ENCODE measurements at places on chromosomes 3 and 15. TPM values are rescaled to one million over a fixed set of nuclear protein-coding genes. Genes with fewer than 3 reads are reported as not detected.

Gene ANKRD34C
- not detected for total RNA-seq

Gene UBE3A
- total RNA-seq, result 100 TPM

Gene LINGO1
- total RNA-seq, result 8.1 TPM

Gene CCK
- not detected for total RNA-seq

Gene ACSBG1
- 0.35 TPM for total RNA-seq

DNA sequence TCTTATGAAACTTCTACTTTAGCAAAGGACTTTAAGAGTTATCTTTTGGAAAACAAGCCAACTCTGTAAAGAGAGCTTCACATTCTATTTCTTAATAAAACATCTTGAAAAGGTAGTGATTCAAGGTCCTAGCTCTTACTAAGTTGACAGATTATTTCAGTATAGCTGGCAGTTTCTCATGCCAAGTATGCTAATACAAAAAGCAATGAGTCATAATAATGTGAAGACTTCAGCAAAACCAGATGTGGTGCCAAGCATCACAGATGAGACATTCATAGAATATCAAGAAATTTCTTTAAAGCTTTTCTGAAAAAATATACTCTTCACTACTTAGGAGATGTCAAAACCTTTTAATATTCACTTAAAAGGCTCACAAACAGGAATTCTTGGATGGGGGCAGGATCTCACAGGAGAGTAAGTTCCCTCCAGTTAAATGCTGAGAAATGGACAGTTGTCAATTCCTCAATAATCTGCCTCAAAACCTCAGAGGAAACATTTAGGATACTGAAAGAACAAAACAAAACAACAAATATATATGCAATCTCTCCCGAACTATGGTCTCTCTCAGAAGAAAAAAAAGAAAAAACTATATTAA lies 45.6 kb downstream of the DCBLD2 start:
- DNase-seq, result no peak

DNA sequence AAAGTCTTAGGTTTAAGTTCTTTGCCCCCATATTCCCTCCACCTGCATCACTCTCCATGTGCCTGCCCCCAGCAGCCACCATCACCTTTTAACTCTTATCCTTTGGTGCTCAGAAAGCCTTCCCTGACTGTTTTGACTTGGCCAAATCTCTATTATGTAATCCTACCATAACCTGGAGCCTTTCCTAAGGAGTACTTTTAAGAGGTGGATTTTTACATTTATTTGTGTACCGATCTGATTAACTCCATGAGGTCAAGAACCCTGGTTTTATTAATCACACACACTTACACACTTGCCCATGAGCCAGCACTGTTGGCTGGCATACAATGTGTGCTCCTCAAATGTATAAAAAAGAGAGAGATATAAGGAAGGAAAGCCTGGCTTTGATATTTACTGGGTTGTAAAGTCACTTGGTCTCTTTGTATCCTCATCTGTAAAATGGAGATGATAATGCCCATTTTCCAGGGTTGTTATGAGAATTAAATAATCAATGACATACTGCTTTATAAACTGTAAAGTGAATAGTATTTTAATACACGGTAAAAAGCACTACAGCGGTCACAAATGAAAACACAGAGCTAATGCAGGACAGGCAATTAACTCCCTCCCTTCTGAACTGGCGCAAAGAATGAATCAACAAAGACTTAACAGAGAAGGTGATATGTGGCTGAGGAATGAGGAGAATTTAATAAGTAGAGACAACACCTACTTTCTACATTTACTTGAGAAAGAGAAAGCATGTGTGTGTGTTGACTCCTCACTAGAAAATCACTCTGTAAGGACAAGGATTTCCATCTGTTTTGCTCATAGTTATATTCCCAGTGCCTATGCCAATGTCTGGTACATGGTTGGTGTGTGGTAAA lies 45.4 kb downstream of the ATP13A4 start:
- no peak for DNase-seq

DNA sequence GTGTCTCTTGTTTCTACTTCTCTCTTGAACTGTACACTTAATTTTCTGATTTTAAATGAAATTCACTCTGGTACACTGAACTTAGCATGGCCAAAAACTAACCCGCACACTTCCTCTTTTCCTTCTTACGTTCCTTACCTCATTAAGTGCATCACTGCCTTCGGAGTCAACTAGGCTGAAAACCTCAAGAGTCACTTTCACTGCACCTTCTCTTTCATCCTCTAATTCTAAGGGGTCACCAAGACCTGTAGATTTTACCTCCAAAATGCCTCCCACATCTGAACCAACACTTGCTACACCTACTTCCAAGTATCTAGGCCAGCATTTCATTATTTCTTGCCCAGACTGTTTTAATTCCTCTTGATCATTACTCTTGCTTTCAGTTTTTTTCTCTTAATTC lies 6.6 kb downstream of the CBLB start:
- no peak for DNase-seq

GRCh38 chr3:178246004-178246403 lies 290.2 kb upstream of the KCNMB2 start:
- no peak for DNase-seq

DNA sequence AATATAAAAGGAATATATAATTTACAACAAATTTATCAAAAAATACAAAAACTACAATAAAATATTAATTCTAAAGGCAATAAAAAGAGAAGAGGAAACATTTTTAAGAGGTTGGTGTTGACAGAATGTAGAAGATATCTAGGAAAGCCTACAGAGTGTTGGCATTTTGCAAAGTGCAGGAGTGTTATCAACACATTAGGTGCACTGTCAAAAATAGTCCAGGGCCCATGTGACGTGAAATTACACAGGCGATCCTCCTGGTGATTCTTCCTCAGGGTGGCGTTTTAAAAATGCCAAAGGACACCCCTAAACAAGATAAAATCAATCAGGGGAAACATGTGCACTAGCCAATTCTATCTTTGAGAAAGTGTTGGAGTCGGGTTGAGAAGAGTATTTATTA lies 222.7 kb downstream of the ARPP21 start:
- DNase-seq, result no peak

GRCh38 chr3:132662212-132662611 lies 2.1 kb downstream of the UBA5 start:
- no peak for DNase-seq

DNA sequence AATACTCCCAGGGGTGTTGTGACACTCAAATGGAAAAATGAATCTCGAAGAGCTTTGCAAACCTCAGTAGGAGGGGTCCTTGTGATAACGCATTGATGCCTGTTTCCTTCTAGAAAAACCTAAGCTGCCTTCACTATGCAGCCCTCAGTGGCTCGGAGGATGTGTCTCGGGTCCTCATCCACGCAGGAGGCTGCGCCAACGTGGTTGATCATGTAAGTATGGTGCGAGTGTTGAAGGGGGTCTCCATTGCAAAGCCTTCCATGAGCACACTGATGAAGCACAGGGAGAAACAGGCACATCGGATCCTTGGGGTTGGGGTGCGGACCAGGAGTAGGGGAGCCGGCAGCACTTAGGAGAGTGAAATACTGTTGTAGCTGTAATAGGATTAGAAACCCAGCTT lies 22.3 kb downstream of the ANKDD1A start:
- no peak for DNase-seq

DNA sequence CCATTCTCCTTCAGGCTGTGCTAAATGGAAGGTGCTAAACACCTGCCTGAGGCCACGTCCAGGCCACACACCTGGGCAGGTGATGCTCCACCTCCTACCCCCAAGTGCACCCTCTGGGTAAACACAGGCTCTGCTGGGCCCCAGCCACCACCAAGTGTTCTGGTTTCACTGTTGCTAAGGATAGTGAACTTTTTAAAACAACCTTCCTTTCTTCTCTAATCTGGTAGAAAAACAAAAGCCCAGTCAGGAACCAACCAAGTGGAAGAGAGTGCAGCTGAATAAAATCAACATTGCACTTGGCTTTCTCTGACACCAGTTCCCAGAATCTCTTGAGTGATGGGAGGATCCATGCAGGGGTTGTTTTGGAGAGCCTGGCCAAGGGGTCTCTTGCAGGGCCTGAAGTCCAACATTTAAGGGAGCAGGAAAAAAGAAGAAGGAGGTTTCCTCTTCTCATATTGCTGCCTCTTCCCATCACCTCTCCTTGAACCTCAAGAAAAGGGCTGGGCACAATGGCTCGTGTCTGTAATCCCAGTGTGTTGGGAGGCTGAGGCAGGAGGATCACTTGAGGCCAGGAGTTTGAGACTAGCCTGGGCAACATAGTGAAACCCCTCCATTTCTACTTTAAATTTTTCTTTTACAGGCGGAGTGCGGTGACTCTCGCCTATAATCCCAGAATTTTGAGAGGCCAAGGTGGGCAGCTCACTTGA lies 26.2 kb upstream of the ATP13A3 start:
- no peak for DNase-seq

DNA sequence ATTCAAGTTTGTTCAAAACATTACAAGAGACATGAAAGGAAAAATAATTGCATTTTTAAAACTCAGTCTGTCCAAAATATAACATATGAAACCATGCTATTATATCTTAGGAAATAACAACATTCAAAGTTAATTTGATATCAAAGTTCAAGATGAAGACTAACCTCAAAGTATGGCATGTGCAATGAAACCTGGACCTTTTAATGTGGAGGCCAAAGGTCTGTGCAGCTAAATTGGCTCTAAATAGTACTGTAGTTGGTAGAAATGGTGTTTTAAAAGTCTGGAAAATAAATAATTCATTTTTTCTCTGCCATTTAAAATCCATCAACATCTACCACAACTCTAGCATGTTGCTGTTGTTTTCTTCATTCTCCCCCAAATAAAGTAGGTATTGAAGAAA lies 8.7 kb downstream of the GRAMD1C start:
- DNase-seq, result no peak

DNA sequence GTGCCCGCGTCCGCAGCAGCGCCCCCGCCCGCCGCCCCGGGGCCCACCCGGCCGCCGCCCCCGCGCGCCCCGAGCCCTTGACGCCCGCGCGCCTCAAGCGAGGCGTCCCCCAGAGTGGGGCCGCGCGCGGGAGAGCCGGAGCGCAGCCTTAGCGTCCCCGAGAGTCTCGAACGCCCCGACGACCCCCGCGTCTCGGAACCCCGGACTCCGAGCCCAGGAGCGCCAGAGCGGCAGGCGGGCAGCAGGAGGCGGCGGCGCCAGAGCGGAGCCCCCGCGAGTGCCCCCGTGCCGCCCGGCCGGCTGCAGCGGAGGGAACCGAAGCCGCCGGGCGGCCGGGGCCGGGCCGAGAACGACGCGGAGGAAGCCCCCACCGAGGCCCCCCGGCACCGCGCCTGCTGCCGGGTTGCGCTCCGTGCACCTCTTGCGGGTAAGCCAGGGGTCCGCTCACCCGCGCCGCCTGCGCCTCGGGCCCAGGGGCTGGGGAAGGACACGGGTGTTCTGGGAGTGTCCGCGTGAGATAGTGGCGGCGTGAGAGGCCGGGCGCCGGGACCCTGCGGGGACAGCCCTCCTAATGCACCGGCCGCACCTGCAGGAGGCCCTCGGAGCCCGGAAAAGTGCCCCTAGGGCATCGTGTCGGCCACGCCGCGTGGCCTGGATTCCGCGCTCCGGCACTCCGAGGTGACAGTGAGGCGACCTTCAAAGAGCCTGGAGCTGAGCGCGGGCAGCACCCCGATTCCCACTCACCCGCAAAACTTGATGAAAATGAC lies 52.0 kb upstream of the ULK4 start:
- DNase-seq, result peak; percentile 79

DNA sequence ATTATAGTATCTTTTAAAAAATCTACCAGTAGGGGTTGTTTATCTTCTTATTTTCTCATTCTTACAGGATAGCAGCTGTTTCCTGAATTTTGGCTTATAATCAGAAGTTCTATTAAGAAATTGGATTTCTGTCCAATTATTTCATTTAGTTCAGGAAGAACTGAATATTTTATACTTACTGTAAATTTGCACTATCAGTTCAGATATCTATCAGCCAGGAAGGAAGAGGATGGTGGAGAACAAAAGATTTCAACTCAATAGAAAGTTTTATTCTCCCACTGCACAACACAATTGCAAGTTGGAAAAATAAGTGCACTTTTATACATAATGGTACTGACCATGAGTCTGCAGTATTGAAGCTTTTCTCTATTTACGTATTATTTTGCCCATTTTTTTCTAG lies 400.9 kb downstream of the PLOD2 start:
- DNase-seq, result no peak

DNA sequence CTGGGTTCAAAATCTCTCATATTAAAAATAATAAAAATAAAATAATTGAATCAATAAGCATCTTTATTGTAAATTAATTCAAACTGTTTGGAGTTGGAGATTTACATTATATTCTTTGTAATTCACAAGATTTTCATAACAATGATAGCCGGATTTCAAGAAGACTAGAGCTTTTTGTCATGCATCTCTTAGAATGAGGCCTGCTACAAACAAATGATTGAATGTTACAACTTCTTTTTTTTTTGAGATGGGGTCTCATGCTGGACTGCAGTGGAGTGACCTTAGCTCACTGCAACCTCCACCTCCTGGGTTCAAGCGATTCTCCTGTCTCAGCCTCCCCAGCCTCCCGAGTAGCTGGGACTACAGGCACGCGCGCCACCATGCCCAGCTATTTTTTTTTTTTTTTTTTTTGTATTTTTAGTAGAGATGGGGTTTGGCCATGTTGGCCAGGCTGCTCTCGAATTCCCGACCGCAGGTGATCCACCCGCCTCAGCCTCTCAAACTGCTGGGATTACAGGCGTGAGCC lies 3.5 kb downstream of the SLTM start:
- no peak for DNase-seq

DNA sequence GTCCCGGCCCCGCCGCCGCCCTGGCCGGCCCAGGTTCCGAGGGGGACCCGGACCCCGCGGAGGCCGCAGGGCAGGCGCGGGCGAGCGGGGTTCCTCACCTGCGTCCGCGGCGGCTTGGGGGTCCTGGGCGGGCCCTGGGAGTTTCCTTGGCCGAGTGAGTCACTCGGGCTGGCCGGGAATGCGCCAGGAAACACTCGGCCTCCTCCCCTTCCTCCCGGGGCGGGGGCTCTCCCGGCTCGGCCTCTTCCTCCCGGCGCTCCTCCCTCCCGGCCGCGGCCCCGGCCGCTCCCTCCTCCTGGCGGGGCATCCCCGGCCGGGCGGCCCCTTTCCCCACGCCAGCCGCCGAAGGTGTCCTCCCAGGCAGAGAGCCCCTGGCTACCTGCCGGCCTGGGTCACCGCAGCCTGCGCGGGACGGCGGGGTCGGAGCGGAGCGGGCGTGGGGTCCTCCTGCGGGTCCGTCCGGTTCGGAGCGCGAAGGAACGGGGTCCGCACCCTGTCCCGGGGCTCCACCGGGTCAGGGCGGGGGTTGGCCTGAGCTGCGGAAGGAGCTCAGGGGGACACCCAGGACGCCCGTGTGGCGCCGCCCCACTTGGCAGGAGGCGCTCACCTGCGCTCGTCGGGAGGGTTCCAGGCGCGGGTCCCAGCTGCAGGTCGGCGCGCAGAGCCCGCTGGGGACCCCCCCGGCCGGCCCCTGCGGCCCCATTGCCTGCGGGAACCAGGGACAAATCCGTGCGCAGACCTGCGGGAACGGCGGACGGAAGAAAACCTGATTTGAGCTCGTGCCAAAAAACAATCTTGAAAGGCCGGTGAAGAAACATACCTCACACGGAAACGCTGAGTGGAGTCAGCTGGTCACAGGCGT lies at the start of gene CYFIP1:
Gene CYFIP1 (minus strand): TSS at position 180 of the 862 bp plus-strand sequence. CDS start 33,083 bp downstream, outside the sequence.
- peak; percentile 96 for DNase-seq

- DNase-seq, result no peak
Measured at GRCh38 chr3:68033867-68034266, 379.5 kb upstream of the SUCLG2 start.

All from right cardiac atrium (tissue), 5 donors.